NCI-H774 (cell line): ENCODE measurements at places on chromosomes 1 and 21.

- peak; percentile 65 for DNase-seq
Measured at GRCh38 chr1:241485554-241485992, 34.0 kb downstream of the FH start.

DNA sequence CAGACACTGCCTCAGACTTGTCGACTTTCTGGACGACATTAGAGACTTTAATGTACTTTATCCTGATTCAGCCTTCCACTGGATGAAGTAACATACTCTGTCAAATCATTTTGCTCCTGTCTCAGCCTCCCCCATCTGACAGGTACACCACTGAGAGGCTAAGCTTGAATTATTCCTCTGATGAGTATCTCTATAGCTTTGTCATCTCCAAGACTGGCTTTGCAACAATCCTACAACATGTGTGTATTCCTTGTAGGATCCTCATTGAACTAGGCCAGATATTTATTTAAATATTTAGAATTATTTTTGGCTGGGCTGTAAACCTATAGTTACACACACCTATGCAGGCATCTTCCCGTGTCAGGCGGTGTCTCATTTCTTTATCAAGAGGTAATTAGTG, 1.1 kb upstream of the TRIM58 start:
- DNase-seq, result no peak

DNA sequence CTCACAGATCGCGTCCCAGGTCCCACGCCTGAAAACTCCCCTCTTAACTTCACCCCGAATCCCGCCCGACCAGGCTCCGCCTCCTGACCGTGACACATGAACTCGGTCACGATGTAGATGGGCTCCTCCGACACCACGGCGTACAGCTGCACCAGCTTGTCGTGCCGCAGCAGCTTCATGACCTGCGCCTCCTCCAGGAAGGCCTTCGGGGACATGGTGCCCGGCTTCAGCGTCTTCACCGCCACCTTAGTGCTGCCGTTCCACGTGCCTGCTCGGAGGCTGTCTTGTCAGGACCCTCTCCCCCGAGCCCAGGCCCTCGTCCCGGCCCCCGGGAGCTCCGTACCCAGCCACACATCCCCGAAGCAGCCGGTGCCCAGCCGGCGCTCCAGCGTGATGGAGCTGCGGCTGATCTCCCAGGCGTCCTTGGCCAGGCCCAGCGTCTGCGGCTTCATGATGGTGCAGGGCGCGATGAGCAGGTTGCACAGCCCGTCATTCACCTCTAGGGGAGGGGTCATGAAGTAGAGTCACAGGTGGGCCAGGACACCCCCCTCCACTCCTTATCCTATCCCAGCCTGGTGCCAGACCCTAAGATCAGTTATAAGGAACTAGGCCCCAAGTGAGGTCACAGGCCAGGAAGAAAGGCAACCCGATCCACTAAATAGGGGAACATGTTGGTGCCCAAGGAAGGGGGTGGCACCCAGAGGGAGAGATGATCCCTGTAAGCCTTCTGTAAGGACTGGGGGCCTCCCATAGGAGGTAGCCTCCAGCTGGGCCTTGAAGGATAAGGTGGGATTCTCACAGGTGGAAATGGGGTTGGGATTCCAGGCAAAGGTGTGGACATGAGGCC, 11.6 kb upstream of the AHDC1 start:
- no peak for DNase-seq

- no peak for DNase-seq
Measured at GRCh38 chr1:41314376-41315145, 46.7 kb upstream of the FOXO6 start.

DNA sequence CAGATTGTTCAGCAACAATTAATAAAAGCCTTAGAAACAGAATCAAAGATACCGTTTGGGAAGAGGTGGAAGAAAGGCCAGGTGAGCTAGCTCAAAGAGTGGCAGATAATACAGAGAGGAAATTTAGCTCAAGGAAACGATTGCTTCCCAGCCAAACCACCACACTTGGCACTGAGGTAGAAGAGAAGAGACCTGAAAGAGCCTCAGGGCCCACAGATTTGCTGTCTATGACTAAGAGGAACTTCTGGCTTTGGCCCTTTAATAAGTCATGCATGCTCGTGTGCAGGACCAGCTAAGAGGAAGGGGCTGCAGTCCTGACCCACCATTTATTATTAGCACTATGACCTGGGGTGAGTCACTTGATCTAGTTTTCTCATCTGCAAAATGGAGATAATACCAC, 72.8 kb upstream of the BCL10 start:
- DNase-seq, result no peak

DNA sequence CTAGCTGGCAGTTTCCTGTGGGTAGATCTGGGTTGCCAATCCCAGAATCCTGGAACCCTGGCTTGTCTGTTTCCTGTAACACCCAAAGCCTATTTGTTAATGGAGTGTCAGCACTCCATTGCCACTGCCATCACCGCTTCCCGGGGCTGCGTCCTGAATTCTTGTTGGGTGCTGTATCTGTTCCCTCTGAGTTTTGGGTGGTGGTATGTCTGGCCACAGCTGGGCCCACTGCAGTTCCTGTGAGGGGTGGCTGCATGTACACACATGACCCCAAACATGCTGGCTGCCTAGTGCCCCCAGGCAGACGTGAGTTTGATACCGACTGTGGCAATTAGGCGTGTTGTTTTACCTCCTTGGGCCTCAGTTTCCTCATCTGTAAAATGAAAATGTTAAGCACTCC, 29.3 kb downstream of the NAV1 start:
- DNase-seq, result no peak

GRCh38 chr1:232996143-232996542, 45.7 kb downstream of the NTPCR start:
- DNase-seq, result no peak

DNA sequence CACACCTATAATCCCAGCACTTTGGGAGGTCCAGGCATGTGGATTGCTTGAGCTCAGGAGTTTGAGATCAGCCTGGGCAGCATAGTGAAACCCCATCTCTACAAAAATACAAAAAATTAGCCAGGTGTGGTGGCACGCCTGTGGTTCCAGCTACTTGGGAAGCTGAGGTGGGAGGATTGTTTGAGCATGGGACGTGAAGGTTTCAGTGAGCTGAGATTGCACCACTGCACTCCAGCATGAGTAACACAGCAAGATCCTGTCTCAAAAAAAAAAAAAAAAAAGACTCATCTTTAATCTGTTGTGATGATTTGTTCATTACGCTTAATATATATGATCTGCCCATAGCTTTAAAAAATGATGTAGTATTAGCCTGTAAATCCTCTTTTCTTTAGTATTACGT, 44.0 kb downstream of the OR10J1 start:
- no peak for DNase-seq

GRCh38 chr1:55718758-55719671, 503.9 kb upstream of the USP24 start:
- no peak for DNase-seq

DNA sequence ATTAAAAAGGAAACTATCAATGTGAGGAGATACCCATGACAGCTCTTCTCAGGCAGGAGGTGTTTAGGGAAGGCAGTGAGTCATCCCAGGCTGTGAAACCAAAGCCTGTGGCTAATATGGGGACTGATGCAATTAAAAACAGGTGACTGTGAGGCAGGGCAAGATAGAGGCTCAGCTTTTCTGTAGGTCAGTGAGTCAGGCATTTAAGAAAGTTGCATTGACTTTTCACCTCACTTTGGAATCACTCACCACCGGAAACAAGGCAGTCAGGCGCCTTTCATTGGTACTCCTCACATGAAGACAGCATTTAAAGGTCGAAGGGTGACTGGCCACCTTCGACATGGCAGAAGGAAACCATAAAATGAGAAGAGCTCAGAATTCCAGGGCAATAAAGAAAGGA, 54.5 kb downstream of the PAPPA2 start:
- no peak for DNase-seq

DNA sequence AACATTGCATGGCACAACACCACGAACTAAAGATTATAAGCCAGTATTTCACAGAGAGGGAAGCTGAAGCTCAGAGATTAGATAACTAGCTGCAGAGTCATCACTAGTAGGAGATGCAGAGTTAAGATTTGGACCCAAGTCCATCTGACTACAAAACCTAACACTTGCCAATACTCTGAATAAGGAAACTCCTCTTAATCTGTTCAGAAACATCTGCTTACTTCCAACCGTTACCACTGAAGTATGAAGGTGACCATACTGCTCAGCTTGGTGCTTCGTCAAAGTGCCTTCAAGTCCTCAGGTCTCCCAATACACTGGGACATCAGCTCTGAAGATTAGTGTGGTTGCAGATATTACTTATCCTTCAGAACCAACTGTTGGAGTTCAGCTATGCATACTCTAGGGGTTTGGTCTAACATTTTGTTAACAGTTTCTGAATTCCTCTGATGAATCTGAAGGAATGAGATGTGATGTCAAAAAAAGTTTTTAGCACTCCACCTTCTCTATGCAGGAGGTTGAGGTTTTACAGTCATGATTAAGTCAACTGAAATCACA, 179.6 kb downstream of the TPR start:
- DNase-seq, result no peak

GRCh38 chr1:3799976-3800685, 3.8 kb upstream of the LRRC47 start:
- no peak for DNase-seq

GRCh38 chr21:46564391-46564790, 40.5 kb downstream of the S100B start:
- no peak for DNase-seq

- no peak for DNase-seq
Measured at GRCh38 chr1:5348732-5349465, 643.3 kb downstream of the NPHP4 start.

DNA sequence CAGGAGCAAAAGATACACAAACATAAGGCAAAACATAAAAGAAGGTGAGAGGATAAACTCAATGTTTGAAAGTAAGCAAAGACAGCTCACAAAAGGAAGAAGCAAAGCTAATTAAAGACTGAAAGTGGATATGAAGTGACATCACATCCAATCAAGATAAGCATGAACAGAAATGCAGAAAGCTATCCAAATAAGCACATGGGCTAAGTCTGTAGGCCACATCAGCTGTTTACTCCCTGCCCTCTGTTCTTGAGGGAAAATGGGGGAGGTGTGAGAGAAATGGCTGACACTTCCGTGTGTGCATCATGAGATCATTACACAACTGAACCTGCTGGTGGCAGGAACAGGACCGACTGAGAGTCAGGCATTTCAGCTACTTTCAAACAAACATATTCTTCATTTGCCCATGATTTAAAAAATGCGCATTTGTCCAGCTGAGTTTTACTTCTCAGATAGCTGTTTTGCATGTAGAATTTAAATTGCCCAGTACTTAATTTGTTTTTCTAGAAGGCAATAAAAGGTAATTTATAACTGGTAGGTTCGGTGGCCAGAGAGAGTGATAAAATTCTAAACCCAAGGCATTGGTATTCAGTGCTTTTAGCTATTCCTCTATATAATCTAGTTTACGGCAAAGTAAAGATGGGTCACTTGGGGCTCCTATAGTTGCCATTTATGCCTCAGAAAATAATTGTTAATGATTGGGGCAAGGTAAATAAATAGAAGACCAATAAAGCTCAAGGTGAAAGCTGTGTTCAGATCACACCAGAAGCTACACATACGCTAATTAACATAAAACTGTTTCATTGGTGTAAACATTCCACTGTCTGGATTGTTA, 27.2 kb upstream of the MAN1A2 start:
- DNase-seq, result peak; percentile 45

DNA sequence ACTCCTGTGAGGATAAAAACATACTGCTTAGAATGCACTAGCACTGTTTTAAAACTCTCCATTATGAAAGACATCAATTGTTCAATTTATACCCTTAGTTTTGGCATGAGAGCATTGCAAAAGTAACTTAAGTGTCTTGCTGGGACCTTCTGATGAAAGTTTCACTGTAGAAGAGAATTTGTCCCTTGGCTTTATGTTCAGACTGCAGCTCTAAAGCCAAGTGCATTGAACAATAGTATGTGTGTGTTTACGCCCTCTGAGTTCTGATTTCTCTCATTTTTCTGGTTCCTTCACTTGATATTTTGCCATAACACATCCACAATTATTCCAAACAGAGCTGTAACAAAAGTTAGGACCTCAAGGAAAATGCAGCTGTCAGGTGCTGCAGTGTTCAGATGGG, 474.6 kb downstream of the DISC1 start:
- no peak for DNase-seq

GRCh38 chr1:64495878-64496277, 25.9 kb downstream of the CACHD1 start:
- DNase-seq, result peak; percentile 71

- DNase-seq, result no peak
Measured at GRCh38 chr21:23016617-23017016, 2018.4 kb downstream of the NCAM2 start.

- DNase-seq, result no peak
Measured at GRCh38 chr1:53470584-53470983, 11.4 kb downstream of the DMRTB1 start.

- no peak for DNase-seq
Measured at GRCh38 chr1:39901464-39901713, 328 bp downstream of the MYCL start.

DNA sequence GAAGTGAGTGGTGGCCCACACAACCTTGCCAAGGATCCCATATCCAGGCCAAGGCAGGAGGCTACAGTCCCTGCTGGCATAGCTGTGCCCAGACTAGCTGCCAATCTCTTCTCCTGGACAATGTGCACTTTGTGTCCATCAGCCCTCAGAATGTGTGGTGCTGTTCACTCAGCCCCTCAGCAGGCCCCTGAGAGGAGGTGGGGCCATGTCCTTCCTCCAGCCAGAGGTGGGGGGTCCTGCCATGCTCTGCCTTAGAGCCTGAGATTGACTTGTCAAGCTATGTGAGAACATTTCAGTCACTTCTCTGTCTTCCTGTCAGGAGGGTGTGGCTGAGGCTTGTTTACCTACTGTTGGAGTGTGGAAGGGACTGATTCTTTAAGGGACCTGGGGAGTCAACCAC, 1.4 kb downstream of the NCF2 start:
- DNase-seq, result no peak

- no peak for DNase-seq
Measured at GRCh38 chr1:202259705-202260104, 66.1 kb downstream of the LGR6 start.

GRCh38 chr1:59967780-59968179, 41.2 kb upstream of the CYP2J2 start:
- DNase-seq, result no peak

DNA sequence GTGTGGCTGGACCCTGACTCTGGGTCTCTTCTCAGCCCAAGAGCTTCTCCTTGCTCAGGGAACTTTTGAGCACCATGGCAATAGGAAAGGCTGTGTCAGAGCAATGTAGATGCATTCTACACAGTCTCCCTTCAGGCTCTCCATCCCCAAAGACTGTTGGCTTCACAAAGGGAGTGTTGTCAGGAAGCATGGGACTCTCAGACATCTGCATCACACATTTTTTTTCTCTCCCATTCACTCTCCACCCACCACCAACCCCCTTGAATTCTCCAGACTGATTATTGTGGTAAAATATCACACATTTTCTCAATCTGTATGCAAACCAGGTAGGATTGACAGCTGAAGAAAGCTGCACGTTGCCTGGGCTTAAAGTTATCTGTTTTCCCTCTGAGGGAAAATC, 105.4 kb upstream of the WARS2 start:
- no peak for DNase-seq

DNA sequence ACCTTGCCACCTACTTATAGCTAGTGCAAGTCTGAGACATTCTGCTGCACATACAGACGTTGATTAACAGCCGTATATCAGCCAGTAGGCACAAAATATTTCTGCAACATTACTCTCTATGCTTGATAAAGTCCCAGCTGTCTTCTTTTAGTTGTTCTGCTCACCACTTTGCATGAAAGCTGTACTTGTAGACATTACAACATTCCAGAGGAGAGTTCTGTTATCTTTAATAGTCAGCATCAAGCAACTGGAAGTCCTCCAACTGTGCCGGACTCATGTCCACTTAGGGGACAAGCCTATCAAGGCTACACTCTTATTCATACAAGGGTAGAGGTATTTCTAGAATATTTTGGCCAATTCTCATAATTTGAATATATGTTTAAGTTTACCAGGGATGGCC, 50.0 kb downstream of the CACHD1 start:
- no peak for DNase-seq

- no peak for DNase-seq
Measured at GRCh38 chr1:88726697-88727096, 42.6 kb downstream of the PKN2 start.
